Stimulated activated CD8-positive, alpha-beta memory T cell treated with anti-CD3 and anti-CD28 coated beads, Interleukin-15, amount 100 ng/mL, for 48 hours (primary cell): ENCODE measurements at places on chromosomes 4 and X.

- no peak for DNase-seq
These were observed 26.5 kb downstream of the RASSF6 start for GRCh38 chr4:73593631-73594241.

GRCh38 chrX:63250253-63250868 is 100.8 kb downstream of the SPIN4 start:
- no peak for DNase-seq

DNA sequence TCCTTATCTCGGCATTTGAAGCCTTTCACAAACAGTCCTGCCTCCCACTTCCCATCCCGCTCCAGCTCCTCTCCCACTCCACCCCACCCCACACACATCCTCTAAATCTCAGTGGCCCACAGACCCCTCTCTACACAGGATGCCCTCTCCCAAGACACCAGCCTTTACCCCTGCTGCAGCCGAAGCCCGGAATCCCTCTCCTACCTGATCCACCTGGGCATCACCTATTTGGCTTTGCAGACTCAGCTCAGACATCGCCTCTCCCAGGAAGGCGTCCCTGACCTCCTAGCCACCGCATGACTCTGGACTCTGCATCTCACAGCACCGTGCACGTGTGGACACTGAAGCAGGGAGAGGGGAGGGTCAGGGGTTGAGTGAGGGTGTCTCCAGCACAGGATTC is 11.5 kb downstream of the PPP2R2C start:
- DNase-seq: no peak

DNA sequence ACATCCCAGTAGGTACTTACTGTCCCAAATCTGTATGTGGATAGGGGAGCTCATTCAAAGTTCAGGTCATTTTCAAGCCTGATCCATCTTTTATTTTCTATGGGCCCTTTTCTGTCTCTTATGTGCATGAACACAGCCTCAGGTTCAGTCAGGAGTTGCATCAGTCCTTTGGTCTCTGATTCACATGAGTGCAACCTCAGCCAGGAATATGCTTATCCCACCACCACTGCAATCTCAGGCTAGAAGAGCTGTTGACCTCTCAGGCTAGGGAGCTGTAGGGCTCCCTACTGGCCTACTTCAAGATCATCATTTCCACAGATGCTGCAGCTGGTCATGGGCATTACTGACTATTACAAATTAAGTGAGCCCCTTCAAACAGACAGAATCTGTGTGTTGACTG is 27.2 kb downstream of the AASDH start:
- no peak for DNase-seq

DNA sequence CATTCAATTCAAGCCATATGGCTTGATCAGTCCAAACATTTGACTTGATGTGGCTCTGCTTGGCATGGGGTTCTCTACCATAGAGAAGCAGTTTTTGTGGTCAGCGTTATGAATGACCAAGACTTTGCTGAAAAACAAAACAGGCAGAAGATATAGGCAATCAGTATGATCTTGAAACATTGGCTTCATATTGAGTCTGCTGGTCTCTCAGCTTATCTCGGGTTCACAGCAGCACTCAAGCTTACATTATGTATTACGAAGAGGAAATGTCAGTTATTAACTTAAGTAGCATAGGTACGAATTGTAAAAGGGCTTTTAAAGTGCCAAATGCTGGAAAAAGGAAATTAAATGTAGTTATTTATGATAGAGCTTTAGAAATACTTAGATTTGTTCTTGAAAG is 99.0 kb downstream of the AFF2 start:
- DNase-seq: no peak

- no peak for DNase-seq
These were observed 48.5 kb upstream of the AGA start for GRCh38 chr4:177490769-177491168.

GRCh38 chrX:13750204-13750603 is 15.7 kb downstream of the OFD1 start:
- no peak for DNase-seq

DNA sequence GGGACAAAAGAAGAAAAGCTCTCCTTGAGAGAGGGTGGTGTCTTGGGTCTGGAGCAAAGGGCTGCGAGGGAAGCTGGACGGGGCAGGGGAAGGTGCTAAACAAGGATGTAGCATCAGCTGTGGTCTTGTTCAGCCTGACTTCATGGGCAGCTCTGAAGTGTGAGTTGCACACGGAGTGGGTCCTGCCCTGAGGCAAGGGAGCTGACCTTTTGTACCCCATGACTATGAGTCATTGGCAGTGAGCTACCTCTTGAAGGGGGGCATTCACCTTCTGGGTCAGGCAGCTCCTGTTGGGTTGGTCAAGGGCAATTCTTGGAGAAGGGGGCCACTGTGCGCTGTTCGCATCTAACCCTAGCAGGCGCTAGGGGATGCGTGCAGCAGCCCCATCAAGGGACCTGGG is 151.8 kb downstream of the SMIM20 start:
- DNase-seq: no peak

DNA sequence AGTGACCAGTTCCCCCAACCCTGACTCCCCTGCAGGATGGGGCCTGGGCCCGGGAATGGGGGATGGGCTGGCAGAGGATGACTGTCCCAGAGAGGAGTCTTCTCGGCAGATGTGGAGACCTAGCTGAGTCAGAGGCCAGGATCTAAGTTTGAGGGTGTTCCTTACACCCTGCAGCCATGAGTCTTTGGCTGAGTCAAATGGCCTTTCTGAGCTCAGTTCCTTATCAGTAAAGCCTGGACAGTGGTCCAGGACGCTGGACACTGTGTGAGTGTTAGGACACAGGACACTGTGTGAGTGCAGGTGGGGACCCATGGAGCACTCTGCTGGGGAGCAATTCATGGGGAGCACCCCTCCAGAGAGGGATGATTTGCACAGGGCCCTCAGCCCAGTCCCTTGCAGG is 5.0 kb downstream of the IL9R start:
- no peak for DNase-seq

GRCh38 chrX:2871831-2872230 is 43.1 kb downstream of the GYG2 start:
- no peak for DNase-seq

- no peak for DNase-seq
These were observed 648 bp downstream of the GRK4 start for GRCh38 chr4:2963966-2964471.

DNA sequence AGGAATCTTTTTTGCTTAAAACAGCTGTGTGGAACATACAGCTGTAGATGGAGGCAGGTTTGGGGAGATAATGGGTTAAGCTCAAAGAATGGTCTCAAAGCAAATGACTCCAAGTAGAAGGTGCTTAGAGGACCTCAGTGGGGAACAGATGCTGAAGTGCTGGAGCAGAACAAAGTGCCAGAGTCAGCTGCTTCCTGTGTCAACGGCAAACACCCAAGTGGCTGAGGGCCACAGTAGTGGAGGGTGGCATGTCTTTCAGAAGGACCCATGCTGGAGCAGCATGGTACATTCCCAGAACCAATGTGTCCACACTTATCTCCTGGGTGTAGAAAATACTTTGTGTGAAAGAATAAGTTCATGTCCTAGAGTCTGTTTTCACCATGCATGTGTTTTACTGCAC is 197.5 kb downstream of the CCNG2 start:
- DNase-seq: no peak

- no peak for DNase-seq
These were observed 382.9 kb downstream of the INPP4B start for GRCh38 chr4:142463206-142463605.

- DNase-seq: no peak
These were observed 95.1 kb upstream of the LIMCH1 start for GRCh38 chr4:41442810-41443209.

GRCh38 chrX:69148946-69149345 is 16.3 kb downstream of the PJA1 start:
- no peak for DNase-seq

DNA sequence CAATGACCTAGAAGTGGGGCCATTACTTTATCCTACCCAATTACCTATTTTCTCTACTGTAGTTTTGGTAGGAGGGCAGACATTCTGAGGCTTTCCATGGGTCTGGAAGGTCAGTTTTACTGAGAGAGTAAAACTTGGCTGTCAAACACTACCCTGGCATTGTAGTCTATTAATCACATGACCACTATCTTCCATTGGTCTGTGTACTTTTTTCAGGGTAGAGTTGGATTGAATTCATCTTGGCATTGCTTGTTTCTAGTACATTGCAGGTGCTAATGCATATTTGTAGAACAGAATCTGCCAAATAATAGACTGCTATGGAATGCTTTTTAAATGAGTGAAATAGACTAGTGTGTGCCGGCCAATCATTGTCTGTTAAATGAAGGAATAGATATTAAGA is 271.9 kb downstream of the STIM2 start:
- DNase-seq: no peak

- DNase-seq: no peak
These were observed 168.5 kb downstream of the SOWAHB start for GRCh38 chr4:76729460-76729859.

- no peak for DNase-seq
These were observed 22.1 kb downstream of the CPEB2 start for GRCh38 chr4:15024386-15024785.

GRCh38 chr4:5815641-5816040 is 77.2 kb downstream of the CRMP1 start:
- no peak for DNase-seq

DNA sequence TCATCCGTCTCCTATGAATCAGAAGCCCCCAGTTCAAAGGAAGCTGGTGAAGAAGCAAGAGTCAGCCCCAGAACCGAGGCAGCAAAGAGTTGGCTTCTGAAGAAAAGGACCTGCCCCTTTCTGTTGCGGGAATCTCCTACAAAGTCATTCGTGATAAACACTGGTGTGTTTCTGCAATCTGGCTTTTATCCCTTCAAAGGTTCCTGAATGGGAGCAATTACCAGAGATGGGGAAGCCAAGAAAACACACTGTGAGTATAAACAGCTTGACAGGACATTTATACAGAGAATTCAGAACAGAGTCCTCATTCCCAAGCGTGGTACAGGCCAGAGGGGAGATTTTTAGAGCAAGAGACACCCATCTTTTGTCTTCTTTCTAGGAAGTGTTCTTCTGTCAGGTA is 226.8 kb upstream of the LNX1 start:
- no peak for DNase-seq

- DNase-seq: no peak
These were observed 204.6 kb downstream of the RBM46 start for GRCh38 chr4:154985673-154986072.

- DNase-seq: no peak
These were observed 74.0 kb upstream of the PRSS48 start for GRCh38 chr4:151202851-151203455.

GRCh38 chr4:173121076-173121561 is 47.5 kb upstream of the GALNT7 start:
- no peak for DNase-seq

DNA sequence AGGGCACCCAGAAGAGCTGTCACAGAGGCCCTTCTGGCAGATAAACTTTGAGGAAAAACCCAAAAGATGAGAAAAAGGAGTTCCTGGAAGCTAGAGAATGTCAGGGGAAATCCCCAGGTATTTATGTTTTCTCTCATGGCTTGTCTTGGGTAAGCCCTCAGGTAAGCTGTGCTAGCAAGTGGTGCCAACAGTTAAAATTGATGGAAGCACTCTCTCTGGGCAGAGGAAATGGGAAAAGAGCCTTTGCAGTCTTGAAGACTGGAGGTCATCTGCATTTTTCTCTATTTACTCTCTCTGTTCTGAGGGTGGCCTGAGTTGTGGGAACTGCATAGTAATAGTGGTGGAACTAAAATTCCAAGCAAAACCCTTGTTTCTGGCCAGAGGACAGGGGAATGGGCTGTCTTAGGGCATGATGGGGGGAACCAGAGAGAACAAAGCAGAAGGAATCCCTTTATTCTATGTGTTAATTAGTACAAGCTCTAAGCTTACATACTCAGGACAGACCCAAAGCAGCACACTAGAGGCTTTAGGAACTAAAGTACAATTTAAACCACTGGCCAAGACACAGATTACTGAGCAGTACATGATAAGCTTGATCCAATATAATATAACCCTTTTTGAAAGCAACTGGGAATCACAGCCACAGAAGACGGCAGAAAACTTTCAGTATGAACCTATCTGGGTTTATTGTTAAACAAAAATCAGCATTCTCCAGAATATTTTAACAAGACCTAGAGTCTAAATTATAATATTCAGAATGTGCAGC is 53.3 kb upstream of the SLC10A4 start:
- no peak for DNase-seq

- DNase-seq: peak; percentile 85
These were observed at the start of gene PRMT9 for GRCh38 chr4:147683717-147684700. Gene PRMT9 (minus strand): TSS chr4:147684163. CDS start chr4:147683987, 176 bp downstream.

- DNase-seq: no peak
These were observed at the start of gene SRPX2 for GRCh38 chrX:100643956-100644860. Gene SRPX2 (plus strand): TSS chrX:100644199. CDS start chrX:100646323, 2,124 bp downstream.

DNA sequence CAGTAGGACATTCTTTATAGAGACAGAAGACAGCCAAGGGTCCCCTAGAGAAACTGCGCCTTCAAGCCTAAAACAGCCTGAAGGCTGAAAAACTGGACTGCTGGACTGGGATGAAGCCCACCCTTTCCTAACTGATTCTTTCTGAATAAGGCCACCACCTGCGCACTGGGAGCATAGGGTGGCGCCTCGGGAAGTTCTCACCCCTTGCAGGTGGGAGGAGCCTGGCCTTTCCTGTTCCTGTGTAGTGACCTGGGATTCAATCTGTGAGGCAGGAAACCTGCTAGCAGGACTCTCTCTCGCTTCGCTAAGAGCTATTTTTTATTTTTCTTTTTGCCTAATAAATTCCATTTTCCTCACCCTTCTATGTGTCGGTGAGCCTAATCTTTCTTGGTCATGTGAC is 61.8 kb upstream of the KLHL13 start:
- no peak for DNase-seq

DNA sequence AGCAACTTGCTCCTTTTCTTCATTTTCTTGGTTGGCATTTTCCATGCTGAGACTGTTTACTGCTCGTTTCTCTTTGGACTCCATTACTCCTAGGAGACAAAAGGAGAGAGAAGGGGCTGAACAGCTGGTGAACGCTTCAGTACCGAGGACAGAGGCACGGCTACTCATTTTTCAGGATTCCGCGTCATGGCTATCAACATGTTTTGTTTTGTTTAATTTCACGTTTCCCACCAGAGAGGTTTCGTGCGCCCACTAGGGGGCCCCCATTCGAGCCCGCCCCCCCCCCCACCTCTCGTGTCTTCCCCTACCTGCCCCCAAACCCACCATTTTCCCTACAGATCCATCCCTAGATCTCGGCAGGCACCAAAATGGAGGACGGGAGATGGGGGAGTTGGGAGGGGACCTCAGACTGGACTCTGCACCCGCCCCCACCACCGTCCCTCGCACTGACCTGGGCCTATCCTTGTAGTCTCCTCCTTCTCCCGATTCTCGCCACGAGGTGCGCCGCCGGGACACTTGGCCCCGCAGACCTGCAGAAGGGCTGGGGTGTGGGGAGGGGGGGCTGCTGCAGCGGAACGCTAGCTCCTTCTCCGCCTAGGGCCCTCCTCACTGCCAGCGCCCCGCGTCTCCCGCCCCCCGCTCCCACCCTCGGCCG is 653 bp downstream of the BEX1 start:
- no peak for DNase-seq
